Fibroblast of skin of scalp (primary cell): ENCODE measurements at places on chromosomes 12 and 14.

DNA sequence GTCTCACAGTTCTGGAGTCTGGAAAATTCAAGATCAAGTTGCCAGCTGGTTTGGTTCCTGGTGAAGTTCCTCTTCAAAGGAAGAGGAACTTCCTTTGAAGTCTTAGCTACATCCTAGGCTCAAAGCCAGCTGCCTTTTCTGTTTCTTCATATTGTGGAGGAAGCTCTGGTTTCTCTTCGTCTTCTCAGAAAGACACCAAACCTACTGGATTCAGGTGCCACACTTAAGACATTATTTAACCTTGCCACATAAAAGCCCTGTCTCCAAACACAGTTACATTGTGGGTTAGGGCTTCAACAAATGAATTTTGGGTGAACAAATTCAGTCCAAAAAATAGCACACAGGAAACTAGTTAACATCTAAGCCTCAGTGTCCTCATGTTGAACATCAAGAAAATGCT lies 1019.8 kb downstream of the GALC start:
- DNase-seq = no peak

GRCh38 chr14:56210571-56210970 lies 92.4 kb downstream of the PELI2 start:
- DNase-seq = no peak

DNA sequence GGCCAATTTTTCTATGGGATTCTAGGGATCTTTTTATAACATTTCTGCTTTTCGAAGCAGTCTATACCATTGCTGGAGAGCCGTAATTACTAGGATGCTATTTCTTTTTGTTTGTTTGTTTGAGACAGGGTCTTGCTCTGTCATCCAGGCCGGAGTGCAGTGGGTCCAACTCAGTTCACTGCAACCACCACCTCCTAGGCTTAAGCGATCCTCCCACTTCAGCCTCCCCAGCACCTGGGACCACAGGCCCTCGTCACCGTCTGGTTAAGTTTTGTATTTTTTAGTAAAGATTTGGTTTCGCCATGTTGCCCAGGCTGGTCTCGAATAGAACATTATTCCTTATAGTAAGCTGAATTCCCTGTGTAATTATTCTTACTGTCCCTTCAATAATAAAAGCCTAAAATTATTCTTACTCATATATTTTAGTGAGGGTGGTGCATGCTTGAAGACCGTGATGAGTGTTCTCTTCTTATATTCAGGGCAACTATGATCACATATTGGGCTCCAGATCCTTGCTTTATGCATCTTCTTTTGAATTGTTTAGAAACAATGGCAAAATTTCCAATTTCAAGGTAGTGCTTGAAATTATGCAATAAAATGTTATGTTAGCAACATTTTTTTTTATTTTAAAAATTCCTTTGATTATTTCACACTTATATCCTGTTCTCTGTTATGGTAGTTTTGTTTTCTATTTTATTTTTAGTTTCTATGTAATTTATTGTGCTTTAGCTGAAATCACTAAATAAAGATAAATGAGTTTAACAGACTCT lies 66.2 kb downstream of the CRADD start:
- no peak for DNase-seq

GRCh38 chr12:104687823-104688573 lies 231.2 kb downstream of the CHST11 start:
- DNase-seq = no peak

DNA sequence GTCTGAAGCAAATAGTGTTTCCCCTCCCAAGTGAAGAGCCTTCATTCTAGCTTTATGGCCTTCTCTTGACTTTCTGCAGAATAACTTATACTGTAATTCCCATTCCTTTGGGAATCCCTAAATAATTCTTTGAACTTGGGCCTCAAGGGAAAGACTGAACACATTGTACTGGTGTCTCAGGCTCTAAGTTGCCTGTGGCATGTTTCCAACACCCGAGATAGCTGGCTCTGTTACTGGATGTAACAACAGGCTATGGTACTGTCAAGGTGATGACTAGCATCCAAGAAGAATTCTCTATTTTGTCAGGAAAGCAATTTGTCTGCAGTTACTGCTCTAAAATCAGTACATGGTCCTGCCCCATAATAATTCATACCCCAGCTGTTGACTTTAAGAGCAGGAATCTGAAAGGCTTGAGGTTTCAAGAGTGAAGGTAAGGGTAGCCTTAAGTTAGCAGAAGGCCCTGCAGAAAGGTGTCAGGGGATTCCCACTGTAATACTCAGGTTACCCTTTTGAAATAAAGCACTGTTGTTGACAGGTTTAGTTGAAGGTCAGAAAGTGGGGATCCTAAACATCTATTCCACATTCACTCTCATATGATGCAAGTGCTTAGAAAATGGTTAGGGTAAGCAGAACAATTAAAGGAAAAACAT lies 5.2 kb downstream of the GPX2 start:
- DNase-seq = peak; percentile 8

- no peak for DNase-seq
Observed at GRCh38 chr14:38761033-38761432, 342.0 kb downstream of the SEC23A start.

- DNase-seq = no peak
Observed at GRCh38 chr12:101074940-101075680, 134.9 kb downstream of the SLC5A8 start.

DNA sequence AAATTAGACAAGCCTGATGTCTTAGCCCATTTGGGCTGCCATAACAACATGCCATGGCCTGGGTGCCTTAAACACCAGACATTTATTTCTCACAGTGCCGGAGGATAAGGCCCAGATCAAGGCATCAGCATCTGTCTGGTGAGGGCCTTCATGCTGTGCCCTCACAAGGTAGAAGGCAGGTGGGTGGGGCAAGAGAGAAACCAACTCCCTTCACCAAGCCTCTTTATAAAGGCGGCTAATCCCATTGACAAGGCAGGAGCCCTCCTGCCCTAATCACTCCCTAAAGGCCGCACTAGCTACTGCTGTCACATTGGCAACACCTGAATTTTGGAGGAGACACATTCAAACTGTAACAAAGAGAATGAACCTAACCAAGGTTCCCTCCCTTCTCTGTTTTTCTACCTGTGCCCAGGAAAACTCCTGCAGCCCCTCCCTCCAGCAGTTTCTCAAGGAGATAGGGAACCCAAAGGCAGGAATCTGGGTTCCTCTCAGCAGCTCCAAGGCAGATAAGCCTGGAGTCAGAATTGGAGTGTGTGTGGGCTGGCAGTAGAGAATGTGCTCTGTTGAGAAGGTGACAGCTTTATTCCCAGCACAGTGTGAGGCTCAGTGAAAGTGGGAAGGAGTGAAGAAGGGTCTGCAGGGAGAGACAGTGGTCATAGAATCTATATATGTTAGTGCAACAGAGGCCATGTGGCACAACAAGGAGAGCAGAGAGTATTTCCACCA lies 21.7 kb upstream of the GPATCH2L start:
- DNase-seq = no peak

GRCh38 chr12:120534203-120534702 lies at the start of gene RNF10:
Gene RNF10, plus strand, starts transcription at chr12:120534356. Its CDS starts 456 bp downstream, at chr12:120534812.
- DNase-seq = peak; percentile 92

DNA sequence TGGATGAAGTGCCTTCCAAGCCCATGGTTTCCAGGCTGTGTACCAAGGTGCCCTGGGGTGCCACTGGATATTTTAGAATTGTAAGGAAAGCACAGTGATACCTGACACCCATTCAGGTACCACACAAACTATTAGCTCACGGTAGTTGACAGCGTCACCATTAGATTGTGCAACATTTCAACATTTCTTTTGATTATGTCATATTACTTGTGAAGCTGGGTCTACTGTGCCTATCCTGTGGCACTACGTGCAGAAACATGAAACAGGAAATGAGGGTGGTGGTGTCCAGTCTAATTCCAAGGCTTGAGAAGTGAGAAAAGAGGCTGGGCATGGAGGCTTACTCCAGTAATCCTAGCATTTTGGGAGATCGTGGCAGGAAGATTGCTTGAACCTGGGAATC lies 75.5 kb upstream of the CPM start:
- no peak for DNase-seq

DNA sequence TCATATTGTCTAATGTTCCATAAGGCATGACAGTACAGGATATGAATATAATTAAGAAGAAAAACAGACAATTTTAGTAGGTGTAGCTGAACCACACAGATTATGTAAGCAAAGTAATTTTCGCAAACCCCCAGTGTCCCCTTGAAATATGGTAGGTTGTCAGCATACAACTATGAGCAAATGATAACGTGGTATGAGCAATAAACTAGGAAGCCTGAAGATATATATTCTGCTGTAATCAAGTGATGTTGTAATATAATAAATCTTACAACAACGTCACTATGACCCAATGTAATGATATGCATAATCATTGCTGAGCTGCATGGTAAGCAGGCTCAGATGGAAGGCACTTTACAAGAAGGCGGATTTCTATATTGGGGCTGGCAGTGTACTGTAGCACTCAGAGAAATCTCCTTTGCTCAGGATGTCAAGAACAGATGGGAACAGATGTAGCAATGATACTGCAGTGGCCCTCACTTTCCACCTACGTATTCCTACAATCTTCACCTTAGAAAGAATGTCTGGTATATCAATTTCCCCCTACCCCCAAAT lies 47.8 kb upstream of the MYF6 start:
- DNase-seq = no peak

DNA sequence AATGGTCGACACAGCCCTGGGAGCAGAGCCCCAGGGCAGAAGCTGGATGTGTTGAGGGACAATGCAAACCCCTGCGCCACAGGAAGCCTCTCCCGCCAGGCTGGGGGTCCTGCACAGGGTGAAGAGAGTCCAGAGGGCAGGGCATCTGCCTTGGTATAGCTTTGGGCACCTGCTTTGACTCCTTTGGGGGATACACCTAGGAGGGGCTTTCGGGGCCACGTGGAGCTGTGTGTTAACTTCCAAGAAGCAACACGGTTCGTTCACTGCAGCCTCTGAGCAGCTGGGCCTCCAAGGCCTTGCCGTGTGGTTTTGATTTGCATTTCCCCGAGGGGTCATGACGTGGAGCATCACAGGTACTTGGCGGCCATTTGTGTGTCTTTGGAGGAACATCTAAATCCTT lies 5.8 kb upstream of the PUS1 start:
- no peak for DNase-seq

GRCh38 chr12:5807090-5807414 lies 138.0 kb downstream of the ANO2 start:
- peak; percentile 83 for DNase-seq

- no peak for DNase-seq
Observed at GRCh38 chr12:48017921-48018617, 13.8 kb upstream of the COL2A1 start.

DNA sequence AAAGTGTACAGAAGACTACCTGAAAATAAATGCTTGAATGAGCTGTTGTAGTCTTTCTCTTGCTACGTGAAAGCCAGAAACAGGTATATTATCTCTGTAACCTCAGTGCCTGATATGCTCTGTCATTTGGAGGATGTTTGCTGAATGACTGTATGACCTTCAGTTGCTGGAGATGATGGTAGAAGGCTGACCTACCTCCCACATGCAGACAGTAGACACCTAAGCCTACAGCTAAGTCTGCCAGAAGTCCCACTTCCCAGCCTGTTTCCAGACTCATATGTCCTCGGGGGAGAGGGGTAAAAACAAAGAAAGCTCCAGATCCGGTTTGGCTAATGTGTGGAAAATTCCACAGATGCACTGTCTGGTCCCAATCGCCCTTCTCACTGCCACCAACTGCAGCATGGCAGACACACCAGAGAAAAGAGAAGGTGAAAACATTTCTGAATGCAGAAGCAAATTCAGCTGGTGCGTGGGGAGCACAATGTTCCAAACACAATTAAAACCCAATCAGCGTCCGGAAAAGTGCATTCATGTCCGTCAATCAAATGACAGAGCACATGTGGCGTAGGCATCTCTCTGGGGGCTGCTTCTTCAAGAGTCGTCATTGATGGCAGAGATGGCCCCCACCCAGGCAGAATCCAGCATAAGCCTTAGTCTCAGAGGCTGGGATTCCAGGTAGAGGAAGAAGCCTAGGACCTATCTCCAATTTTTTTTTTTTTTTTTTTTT lies 76.3 kb upstream of the TBX3 start:
- DNase-seq = no peak

DNA sequence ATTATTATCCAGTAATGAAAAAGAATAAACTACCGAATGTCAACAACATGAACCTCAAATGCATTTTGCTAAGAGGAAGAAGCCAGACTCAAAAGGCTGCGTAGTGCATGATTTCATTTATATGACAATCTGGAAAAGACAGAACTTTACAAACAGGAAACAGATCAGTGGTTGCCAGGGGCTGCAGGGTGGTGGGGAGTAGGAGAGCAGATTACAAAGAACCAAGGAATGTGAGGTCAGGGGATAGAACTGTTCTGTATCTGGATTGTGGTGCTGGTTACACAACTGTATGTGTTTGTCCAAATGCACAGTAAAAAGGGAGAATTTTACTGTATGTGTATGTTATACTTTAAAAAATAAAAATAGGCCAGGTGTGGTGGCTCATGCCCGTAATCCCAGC lies 89.7 kb upstream of the MYL2 start:
- no peak for DNase-seq

GRCh38 chr14:73576391-73576790 lies 7.4 kb downstream of the ACOT2 start:
- no peak for DNase-seq

DNA sequence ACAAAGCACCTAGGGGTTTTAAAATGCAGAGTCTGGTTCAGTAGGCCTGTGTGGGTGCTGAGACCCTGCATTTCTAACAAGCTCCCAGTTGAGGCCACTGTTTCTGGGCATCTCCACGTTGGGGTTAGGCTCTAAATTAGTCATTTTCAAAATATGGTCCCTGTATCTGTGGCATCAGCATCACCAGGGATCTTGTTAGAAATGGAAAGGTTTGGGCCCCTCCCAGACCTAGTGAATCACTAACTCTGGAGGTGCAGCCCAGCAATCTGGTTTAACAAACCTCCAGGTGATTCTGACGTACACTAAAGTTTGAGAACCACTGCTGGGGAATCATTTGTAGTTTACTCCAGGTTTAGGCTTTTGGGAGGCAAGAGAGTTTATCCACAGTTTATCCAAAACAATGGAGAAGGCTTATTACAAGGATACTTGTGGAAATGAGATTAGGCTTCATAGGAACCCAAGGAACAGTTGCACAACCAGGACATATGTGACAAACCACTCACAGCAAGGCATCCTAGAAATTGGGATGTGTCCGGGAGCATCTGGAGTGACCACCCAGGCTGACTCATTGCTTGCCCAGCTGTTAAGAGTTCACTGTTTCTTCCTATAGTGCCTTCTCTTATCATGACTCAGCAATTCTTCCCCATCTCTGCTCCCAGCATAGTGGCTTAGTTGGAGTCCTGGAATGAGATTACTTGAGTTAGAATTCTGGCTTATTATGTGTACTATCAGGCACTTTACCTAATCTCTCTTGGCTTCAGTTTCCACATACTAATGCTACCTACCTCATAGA lies 71.6 kb upstream of the STXBP6 start:
- DNase-seq = peak; percentile 95

DNA sequence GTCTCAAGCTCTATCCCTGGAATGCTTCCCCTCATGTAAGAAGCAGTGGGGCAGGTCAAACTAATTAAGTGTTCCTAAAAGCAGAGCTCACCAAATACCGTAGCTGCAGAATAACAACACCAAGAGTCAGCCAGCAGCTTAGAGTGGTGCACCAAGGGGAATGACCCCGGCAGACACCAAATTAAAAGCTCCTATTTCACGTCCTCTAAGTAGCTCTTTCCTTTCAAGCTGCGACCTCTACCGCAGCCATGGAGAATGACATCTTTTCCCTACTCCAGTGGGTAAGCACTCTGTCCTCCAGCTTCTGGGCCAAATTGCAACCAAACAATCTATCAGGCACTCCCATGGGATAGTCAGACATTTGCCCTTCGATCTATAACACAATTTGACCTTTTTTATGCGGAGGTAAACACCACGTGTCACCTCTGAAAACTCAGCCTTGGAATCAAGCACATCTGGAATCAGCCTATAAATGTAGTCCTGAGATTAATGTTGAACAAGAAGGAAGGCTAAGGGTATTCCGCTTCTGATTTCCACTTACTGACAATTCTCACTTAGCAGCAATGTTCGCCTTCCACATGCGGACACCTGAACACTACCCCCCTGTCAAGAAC lies 67.6 kb upstream of the CDKN3 start:
- DNase-seq = peak; percentile 70
